Right ventricle myocardium superior (tissue), 1 donor: ENCODE measurements at places on chromosomes 6 and 20. TPM values are rescaled to one million over a fixed set of nuclear protein-coding genes. Genes with fewer than 3 reads are reported as not detected.

GRCh38 chr6:3260296-3260695, 1.5 kb downstream of the PSMG4 start:
- DNase-seq = no peak

NFATC2 gene
- total RNA-seq = 2.0 TPM

GRCh38 chr20:12737900-12738299, 270.9 kb upstream of the SPTLC3 start:
- no peak for DNase-seq

DNA sequence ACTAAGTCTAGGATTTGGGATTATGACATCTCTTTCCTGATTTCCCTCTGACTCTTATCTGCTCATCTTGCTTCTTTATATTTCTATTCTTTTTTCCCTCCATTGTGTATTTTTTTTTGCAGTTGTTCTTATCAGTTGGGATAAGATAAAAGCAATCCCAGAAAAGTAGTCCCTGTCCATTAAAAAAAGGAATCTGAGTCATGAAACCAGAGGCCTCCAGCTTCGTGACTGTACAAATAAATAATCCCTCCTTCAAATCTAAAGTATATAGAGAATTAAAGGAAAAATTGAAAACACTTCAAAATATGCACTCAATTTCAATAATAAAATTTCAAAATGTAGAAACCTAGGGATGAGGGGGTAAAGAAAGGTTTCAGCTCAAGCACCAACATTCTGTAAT, 317.8 kb upstream of the NT5E start:
- no peak for DNase-seq

TGM2 gene
- total RNA-seq = 469 TPM

GRCh38 chr6:158043008-158043407, 61.3 kb downstream of the SYNJ2 start:
- DNase-seq = peak; percentile 40

DNA sequence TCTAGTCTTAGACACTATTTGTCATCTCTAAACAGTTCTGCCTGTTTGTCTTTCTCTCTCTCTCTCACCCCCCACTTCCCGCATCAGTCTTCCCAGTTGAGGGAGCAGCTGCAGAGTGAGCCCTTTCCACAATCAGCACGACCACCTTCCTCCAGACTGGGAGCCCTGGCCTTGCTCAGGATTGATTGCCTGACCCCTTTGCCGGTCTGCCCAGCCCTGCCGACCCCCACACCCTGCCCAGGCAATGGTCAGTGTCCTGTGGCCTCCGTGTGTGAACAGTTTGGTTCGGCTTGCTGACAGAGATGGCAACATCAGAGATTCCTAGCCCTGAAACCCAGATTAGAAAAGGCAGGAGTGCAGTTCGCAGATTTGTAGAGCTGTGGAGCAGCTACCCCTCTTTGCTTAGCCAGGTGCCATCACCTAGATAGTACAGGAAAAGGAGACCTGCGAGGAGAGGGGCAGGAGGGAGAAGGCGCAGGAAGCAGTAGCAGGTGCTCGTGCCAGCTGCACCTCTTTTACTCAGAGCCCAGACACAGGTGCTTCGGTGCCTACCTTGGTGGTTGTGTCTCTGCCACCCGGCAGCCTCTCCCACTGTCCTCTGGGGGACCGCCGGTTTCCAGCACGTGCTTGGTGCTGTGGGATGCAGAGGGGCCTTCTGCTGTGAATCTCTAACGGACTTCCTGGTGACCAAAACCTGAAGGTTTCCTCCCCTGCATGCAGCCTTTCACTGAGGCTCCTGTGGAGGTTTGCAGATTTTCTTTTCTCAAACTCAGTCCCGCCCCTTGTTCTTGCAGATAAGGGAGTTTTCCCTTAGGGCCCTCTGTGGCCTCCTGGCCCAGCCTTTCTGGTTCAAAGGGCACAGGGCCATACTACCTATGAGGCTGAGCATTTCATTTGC, 92.4 kb downstream of the SCML4 start:
- no peak for DNase-seq

HLA-DRB5 gene
- 17.7 TPM for total RNA-seq

GJE1 gene
- total RNA-seq = not detected

DNA sequence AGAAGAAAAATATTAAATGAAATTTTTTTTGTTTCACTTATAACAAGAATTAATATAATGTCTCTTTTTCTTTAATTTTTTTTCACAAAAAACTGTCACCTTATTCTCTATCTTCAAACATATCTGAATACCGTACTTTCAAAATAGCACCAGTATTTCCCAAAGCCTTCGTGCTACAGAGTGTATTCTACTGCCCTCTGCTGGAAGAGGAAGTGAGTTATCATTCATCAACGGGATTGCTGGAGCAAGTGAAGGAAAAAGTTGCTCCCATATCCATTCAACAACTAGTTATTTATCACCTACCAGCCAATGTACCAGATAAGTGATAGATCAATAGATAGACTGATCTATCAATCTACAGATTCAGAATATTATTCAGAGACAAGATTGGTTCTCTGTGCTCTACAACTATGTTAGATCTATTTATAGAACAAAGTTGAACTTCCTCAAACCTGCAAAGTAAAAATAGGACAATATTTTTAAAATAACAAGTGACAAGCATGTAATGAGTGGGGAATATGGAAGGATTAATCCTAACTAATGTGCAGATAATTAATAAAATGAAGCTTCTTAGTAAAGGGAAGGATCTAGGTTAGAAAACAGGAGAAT, 26.7 kb upstream of the TFAP2B start:
- no peak for DNase-seq

DNA sequence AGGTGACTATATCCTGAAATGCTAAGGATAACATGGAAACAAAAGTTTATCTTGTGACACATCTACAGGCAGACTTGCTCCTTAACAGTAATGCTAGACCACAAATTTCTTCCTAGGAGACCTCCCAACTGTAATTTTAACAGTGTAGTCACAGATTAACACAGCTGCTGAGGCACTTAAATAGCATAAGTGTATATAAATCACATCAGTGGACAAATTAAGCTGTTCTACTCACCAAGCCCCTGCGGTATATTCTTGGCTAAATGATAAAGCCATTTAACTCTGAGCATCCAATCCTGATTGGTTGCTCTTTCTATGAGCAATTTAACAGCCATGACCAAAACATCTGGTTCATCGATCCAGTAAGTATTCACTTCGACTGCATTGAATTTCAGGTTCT, 73.3 kb upstream of the LYRM2 start:
- DNase-seq = no peak

DNA sequence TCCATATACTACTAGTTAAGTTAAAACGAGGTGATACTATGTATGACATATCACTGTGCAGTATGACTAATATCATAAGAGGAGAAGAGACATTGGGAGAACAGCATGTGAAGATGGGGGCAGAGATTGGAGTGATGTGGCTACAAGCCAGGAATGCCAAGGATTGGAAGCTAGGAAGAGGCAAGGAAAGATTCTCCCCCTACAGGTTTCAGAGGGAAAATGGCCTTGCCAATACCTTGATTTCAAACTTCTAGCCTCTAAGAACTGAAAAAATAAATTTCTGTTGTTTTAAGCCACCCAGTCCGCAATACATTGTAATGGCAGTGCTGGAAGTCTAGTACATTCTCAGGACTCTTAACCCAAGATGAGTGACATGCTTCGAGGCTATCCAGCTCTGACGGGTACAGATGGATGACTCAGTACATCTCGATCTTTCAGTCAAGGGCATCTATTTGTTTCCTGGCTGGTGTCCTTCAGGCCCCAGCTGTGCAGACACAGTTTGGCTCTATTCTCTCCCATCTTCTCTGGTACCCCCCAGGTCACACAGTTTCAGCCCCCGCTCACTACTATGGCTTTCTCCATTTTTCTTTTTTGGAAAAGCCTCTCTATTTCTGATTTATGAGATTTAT, 55.5 kb upstream of the THEMIS start:
- DNase-seq = no peak

PNPLA1 gene
- not detected for total RNA-seq

SMOC2 gene
- total RNA-seq = 10.9 TPM

HLA-G gene
- not detected for total RNA-seq

CCM2L gene
- total RNA-seq = 8.5 TPM

KIFC1 gene
- total RNA-seq = 0.97 TPM

- no peak for DNase-seq
Observed at GRCh38 chr6:143205585-143205984, 144.9 kb downstream of the AIG1 start.

POM121L2 gene
- total RNA-seq = not detected

GRCh38 chr6:163123098-163123497, 291.4 kb upstream of the QKI start:
- DNase-seq = no peak

DNA sequence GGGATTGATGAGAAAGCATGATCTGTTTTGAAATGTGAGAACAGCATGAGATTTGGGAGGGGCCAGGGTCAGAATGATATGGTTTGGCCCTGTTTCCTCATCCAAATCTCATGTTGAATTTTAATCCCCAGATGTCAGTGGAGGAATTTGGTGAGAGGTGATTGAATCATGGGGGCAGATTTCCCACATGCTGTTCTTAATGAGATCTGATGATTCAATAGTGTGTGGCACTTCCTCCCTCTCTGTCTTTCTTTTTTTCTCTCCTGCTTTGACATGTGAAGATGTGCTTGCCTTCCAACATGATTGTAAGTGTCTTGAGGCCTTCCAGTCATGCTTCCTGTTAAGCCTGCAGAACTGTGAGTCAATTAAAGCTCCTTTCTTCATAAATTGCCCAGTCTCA, 1060.3 kb upstream of the CITED2 start:
- DNase-seq = no peak

ALDH5A1 gene
- total RNA-seq = 23.3 TPM

DNA sequence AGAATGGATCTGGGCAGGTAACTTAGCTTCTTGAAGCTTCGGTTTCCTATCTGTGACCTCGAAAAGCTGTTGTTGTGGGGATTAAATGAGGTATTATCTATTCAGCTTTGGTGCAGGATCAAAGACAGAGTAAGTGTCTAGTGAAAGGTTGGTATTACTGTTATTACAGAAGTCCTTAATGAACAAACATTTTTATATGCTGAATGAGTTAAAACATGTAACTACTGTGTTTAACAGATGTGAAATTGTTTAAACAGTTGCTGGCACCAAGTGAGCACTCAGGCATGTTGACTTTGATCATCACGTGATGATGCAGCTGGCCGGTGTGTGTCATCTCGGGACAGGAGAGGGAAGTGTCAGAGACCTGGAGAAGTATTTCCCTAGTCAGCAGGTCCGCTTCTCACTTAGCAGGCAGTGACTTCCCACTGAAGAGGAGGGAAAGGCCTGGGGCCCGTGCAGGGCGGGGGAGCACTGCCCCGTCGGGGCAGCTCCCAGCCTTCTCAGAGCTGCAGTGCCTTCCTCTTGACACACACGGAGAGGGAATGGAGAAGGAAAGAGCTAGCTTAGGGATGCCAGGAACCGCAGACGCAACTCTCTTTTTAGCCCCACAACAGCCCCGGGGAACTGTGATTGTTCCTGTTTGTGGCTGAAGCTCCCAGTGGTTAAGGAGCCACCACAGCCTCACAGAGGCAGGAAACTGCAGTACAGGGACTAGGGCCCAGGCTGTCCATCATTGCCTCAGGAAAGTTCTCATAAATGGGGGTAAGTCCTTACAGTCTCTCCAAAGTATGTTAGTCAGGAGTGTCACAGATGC, 18.0 kb downstream of the TUBB2A start:
- DNase-seq = peak; percentile 64

TMEM170B gene
- total RNA-seq = 4.5 TPM

DNA sequence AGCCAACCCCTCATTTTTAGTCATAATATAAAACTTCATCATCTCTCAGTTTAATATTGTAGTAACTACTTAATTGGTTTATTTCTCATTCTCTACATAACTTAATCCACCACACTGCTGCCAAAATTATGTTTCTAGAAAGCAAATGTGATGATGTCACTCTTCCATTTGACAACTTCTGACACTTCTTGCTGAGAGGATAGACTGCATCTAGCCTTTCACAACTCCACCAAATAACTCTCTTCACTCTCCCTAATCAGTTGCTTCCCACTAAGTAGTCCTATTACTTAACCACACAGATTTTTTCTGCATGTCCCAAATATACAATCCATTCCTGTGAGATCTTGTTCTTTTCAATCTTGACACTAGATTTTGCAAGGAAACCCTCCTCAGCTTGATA, 951.3 kb downstream of the EPHA7 start:
- no peak for DNase-seq

DNA sequence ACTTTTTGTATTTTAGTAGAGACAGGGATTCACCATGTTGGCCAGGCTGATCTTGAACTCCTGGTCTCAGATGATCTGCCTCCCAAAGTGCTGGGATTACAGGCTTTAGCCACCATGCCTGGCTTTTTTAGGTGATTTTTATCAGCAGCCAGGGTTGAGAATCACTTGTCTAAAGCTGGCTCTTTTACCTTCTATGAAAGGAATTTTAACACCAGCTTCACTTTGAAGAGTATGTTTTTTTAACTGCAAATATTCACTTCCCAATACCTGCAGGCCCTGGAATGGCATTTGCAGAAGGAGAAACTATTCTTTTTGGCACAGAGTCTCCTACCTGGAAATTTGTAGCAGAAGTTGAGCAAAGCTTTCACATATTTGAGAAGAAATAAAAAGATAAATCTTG, 63.6 kb upstream of the NAA20 start:
- DNase-seq = no peak
